Bone marrow (tissue), 2 donors: ENCODE measurements at places on chromosomes 2 and 18.

GRCh38 chr18:30361864-30362540 is 680.5 kb downstream of the DSC3 start:
- DNase-seq: no peak

DNA sequence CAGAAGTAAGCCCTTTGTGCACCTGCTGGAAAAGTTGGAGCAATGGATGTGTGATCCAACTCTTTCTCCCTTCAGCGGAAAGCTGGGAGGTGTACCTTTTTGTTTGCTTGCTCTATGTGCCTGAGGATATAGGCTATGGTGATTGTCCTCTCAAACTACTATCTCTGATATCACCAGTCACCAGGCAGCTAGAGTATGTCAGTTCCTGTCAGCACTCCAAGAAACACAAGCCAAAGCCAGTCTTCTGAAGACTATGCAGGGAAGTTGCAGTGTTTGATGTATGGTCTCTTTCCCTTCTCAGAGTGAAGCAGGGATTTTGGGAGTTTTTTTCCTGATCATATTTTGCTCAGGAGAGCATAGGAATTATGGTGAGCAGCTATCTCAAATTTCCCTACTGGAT is 146.4 kb downstream of the PTH2R start:
- DNase-seq: no peak

DNA sequence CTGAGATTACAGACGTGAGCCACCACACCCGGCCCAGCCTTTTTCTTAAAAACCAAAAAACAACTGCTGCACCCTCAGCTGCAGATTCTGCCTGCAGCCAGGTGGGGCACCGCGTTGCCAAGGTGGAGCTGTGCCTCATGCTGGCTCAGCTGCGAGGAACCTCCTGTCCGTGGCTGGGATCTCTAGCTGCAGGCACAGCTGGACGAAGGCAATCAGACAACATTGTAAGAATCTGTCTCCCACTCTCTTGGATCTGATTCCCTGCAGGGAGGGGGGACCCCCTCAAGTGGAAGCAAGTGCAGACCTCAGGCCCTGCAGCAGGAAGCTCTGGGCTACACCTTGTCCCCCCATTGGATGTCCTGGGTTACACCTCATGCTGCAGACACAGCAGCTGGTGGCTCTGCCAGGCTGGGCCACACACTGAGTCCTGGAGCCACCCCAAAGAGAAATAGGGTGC is 24.1 kb downstream of the CIDEA start:
- DNase-seq: no peak

DNA sequence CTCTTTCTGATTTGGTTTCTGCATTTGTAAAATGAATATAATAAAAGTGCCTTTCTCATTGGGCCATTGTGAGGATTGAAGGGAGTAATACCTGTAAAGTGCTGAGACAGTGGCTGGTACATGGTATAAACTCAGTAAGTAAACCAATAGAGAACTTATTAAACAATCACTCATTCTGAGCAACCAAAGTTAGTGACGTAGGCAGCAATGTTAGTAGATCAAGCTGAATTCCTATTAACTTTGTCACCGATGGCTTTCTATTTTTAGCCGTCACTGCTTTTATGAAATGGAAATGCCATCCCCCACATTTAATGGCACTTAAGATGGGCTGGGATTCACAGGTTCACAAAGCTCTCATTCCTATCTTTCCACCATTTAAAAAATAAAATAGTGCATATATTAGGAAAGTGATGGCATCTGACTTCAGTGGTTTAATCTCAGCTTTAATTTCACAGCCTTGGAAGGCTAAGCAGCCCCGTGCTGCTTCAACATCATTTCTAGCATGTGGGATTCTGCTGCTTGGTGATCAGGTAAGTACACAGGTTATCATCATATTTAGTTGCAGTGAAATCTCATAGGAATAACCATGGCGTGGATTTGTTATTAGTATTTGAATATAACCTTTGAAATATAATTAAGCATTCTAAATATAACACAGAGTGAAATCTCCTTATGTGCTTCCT is 17.6 kb upstream of the PPP4R1 start:
- DNase-seq: no peak

DNA sequence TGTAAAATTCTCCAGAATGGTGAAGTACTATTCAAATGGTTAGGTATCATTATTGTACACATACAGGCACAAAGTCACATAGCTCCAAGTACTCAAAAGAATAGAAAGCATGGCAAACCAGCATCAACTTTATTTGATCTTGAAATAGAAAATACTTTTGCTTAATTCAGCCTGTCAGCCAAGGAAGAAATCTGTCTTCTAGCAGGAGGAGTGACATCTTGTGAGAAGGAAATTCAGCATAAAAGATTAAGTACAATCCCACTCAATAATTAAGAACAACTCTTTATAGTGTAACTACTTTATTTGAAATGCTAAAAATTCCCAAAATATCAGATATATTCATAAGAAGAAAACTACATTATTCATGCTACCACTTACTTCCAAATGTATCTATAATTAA is 15.8 kb downstream of the DNAJC27 start:
- no peak for DNase-seq
